ENCODE measurements at places on chromosomes 11 and 22.

- no peak for DNase-seq
Measured at GRCh38 chr22:47154621-47155081, 392.2 kb downstream of the TBC1D22A start.

DNA sequence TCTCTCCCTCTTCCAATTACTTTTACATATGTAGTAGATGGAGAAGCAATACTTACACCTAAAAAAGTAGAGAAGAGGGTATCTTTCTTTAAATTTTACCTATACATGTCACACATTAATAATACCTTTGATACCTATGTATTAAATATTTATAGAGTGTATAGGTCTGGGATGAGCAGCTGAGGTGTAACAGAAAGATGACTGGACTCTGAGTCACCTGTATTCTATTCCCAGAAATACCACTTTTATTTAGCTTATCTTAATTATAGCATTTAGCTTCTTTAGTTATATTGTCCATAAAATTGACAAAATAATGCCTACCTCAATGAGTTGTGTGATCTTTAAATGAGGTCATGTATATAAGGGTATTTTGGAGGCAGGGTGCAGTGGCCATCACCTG, 30.6 kb upstream of the YAP1 start:
- DNase-seq = no peak

- no peak for DNase-seq
Measured at GRCh38 chr11:7546324-7546791, 32.6 kb downstream of the PPFIBP2 start.

- no peak for DNase-seq
Measured at GRCh38 chr11:92154110-92154509, 70.5 kb upstream of the FAT3 start.

DNA sequence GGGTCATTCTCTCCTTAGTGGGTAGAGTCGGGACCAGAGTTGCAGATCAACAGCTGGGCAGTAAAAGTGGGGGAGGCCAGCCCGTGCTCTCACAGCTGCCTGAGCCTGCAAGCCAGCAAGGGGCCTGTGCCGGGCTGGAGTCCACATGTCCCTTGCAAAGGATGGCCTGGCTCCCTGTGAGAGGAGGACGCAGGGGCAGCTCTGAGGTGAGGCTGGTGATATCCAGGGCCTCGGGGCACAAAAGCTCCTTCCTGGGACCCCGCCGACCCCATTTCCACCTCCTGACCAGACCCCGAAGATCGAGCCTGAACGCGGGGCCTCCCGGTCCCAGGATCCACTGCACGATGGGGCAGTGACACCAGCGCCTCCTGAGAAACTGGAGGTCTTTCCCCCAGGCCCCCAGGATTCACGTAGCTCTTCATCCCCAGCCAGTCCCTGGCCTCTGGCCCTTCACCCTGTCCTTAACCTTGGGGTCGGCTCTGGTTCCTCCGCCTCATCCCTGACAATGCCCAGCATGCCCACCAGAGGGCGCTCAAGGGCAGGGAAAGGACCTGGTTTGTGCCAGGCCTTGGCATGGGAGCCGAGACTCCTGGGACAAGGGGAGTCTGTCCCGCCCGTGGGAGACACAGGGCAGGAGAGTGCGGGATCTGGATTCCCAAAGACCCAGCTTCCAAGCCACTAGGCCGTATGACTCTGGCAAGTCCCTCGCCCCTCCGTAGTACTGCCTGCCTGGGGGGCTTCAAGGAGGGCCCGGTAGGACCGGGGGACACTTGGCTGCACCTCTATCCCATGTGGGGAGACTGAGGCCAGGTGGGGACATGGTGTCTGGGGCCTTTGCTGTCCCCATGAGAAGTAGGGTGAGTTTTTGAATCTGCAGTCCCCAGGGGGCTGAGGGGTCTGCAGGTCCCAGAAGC, 17.8 kb upstream of the WNT7B start:
- no peak for DNase-seq

GRCh38 chr11:35868491-35868890, 75.4 kb upstream of the LDLRAD3 start:
- DNase-seq = no peak

DNA sequence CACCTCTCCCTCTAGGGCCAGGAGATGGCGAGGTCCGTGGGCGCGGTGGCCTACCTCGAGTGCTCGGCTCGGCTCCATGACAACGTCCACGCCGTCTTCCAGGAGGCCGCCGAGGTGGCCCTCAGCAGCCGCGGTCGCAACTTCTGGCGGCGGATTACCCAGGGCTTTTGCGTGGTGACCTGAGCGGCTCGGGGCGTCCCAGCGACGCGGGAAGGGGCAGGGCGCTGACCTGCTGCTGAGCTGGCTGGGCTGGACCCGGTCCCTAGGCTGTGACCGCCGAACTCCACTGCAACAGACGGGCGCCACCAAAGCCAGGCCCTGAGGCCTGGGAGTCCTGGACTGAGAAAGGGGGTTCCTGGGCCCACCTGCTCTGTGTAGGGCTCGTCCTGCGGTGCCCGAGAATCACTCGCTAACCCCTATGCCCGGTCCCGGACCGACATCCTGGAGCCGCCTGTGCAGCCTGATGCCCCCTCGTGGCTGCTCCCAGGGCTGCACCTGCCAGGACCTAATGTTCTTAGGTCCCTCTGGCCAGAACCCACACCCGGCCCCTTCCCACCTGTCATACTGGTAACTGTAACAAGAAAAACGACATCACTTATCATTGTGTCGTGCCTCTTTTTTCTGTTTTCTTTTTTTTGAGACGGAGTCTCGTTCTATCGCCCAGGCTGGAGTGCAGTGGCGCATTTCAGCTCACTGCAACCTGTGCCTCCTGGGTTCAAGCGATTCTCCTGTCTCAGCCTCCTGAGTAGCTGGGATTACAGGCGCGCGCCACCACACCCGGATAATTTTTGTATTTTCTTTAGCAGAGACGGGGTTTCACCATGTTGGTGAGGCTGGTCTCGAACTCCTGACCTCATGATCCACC, 15.0 kb downstream of the RHOD start:
- DNase-seq = no peak

DNA sequence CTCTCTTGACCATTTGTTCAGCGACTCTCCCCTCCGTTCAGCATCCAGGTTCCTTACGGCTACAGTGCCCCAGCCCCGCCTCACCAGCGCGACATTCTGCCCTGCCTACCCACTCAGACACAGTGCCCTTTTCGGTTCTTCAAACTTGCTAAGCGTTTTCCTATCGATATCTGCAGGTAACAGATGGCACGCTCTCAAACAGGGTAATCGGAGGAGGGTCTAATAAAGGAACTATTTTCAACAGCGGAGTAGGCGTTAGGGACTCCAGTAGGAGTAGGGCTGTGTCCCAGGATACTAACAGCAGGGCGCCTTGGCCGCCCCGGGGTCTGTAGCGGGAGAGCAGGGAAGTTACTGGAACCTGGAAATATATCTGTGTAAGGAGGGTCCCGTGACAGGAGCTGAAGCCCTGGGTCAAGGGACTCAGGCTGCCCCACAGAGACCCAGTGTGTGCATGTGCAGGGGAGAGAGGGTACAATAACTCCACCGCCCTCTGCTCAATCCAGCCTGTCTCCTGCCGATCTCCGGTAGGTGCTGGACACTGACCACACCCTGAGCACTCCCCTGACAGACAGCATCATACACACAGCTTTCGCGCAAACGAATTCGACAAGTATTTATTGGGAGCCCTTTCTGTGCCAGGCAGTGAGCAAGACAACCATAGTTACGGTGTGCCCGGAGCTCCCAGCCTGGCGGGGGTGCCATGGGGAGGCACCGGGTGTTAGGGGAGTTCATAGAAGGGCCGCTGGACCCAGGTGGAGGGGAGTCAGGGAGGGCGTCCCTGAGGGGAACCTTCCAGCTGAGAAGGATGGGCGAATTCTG, 2.1 kb downstream of the KLHL35 start:
- no peak for DNase-seq

DNA sequence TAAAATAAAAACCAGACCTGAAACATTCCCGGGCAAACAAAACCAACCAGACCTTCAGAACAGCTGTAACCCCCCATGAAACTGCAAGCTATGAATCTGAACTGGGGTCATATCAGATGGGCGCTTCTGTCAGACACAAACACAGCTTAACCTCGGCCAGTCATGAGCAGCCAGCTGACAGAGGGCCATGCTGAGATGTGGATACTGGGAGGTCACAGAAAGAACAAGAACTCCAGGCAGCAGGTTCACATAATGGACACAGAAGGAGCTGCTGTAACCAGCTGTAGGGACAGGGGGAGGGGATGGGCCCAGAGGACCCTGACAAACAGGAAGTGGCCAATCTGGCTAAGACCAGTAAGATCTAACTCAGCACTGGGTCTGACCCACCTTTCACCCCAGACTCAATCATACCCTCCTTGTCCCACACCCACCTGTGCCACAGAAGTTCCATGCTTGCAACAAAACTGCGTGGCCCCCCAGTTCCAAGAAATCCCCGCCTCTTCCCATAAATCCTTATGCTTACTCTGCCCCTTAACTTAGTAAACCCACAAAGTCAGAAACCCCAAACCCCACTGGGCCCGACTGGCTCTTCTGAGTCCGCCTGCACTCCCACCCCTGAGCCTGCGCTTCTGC, 4.0 kb downstream of the APOL4 start:
- no peak for DNase-seq

DNA sequence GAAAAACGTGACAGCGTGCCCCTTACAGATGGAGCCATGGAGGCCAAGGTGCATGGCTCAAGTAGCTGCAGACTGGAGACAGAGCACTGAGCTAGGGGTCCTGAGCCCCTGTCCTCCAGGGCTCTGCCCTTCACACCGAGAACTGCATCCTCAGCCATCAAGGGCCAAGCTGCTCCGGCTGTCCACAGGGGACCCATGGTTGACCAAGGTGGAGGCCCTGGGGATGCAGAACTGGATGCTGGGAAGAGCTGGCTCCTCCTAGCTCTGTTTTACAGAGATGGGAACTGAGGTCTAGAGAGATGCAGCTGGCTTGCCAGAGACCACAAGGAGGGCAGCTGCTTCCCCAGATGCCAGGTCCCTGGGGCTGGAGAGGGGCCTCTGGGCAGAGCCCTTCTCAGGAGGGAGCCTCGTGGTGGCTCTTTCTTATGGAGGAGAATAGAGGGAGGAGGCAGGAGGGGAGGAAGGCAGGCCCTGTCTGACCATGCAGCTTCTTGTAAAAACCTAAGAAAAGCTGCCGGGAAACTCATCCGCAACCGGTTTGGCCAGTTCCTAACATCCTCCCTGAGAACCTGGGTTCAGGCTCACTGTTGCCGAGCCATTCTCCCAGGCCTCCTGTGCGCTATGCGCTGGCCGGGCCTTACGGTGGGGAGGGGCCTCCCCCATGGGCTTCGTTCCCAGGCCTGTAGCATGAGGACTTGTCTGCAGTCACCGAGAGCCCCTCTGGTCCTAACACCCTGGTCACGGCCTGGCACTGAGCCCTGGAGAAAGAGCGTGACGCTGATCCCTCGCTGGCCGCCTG, 80.6 kb downstream of the WNT7B start:
- DNase-seq = no peak

GRCh38 chr11:962688-963087, 37.0 kb downstream of the AP2A2 start:
- no peak for DNase-seq

DNA sequence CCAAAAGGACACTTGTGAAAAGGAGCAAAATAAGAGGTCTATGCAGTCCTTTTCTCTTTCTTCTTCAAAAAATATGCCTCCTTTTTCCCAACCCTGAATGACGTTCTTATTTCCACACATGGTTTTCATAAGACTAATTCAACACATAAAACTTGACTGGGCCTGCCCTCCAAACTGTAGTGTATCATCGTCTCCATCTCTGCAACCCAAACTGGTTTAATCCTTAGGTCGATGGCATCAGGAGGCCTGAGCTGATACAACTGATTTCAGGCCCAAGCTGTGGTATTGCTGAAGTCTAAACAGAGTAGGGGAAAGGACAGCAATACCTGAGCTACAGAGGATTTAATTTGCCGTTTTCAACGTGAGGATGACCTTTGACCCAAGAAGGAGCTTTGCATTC, 130.0 kb upstream of the MTNR1B start:
- DNase-seq = no peak

DNA sequence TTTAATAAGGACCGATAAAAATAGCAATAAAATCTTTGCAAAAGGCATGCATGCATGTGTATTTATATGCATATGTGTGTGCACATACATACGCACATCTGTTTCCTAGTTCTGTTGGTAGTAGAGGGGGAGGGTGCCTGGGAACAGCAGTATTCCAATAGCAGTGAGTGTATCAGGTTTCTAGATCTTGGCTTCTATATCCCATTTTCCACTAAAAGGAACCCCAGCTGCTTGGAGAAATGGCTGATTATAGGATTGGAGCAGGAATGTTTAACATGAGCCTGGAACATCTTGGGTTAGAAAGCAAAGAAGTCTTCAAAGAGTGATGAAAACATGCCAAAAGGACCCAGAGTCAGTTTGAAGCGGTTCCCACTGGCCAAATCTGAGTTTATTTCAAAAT, 21.0 kb downstream of the TNRC6B start:
- DNase-seq = no peak

DNA sequence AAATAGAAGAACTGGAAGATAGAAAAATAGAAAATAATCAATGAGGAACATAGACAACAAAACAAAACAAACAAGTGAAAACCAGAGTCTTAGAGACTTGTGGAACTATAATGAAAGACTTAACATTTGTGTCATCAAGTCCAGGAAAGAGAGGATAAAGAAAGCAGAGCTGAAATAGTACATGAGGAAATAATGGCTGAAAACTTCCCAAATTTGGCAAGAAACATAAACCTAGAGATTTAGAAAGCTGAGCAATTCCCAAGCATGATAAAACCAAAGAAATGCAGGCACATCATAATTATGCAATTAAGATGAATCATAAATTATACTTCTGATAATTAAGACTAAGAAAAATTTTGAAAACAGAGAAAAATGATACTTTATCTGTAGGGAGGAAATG, 614.5 kb downstream of the ETS1 start:
- no peak for DNase-seq

DNA sequence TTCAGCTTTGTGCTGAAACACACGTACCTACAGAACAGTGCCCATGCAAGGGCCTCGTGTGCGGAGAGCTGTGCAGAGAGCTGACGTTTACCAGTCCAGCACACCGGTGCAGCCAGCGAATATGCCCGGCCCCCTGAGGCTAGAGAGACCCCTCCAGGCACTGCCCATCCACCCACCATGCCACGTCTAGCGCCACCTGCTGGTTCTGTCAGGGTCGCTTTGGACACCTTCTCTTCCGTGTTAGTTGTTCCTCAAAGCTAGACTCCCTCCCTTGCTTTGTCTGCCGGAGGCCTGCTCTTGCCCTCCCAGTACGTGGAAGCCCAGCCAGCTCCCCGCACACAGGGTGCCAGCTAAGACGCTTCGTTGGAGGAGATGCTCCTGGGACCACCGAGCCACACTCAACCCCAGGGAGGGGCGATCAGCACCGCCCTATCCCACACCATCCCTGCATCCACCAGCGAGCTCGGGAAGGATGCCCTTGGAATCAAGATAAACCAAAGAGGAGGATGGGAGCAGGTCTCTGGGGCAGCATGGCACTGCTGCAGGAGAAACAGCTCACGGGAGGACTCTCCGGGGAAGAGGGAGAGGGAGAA, 43.4 kb downstream of the CPT1A start:
- DNase-seq = no peak

GRCh38 chr22:50327711-50328019, 853 bp upstream of the DENND6B start:
- DNase-seq = no peak

- no peak for DNase-seq
Measured at GRCh38 chr11:59259867-59260475, 47.2 kb upstream of the MPEG1 start.

Data from cortex of kidney (tissue), 1 donor.